ENCODE measurements at places on chromosomes 2 and 18.

DNA sequence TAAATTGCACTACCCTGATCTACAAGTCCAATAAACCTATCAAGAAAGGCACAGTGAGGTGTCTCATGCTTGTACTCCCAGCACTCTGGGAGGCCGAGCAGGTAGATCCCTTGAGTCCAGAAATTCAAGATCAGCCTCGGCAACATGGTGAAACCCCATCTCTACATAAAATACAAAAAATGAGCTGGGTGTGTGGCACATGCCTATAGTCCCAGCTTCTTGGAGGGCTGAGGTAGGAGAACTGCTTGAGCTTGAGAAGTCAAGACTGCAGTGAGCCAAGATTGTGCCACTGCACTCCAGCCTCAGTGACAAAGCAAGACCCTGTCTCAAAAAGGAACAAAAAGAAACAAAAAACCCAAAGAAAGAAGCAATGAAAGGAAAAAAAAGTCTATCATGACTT lies 58.9 kb downstream of the ROCK2 start:
- DNase-seq, result no peak

- DNase-seq, result no peak
Measured at GRCh38 chr2:194867328-194867727, 789.7 kb upstream of the SLC39A10 start.

- no peak for DNase-seq
Measured at GRCh38 chr2:43609290-43609918, 13.6 kb upstream of the THADA start.

DNA sequence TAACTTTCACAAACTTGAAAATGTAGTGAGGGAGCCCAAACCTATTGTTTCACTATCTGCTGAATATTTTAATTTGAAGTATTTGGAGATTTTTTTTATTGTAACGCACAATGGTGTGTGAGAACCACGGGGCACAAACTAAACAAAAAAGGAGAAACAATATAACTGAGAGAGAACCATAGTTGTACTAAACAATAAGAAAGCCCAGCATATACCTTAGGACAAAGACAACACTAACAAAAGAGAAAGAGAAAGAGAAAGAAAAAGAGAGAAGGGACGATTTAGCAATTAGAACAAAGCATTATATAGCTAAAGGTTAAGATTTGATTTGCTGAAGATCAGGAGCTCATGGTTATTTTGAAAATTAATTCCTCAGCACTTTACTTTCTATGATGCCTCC lies 906.0 kb upstream of the NXPH2 start:
- DNase-seq, result no peak

- DNase-seq, result no peak
Measured at GRCh38 chr2:113858764-113859163, 31.1 kb upstream of the ACTR3 start.

GRCh38 chr2:159832858-159833257 lies 34.9 kb upstream of the CD302 start:
- no peak for DNase-seq

DNA sequence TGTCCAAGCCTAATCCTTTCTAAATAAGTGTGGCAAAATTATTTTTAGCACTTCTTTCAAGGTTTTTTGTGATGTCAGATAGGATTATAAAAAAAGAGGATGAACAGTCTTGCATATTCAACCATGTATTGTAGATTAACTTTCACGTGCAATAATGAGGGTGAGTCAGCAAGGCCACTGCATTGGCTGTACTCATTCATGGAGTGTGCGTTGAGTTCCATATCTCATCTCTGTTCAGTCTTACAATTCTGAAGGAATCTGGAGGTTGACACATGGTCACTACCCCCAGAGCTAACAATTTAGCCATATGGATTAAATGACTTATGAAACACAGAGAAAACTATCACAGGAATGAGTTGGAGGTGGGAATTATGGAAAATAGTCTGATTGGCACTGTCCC lies 810.5 kb downstream of the SLC4A3 start:
- DNase-seq, result no peak

GRCh38 chr2:242075168-242075567 lies 205.6 kb downstream of the RTP5 start:
- DNase-seq, result no peak

GRCh38 chr2:153488072-153488471 lies 9.5 kb upstream of the RPRM start:
- DNase-seq, result no peak

- DNase-seq, result no peak
Measured at GRCh38 chr2:202541137-202541536, 93.6 kb upstream of the FAM117B start.

GRCh38 chr2:233329489-233330135 lies 22.0 kb downstream of the SAG start:
- no peak for DNase-seq

DNA sequence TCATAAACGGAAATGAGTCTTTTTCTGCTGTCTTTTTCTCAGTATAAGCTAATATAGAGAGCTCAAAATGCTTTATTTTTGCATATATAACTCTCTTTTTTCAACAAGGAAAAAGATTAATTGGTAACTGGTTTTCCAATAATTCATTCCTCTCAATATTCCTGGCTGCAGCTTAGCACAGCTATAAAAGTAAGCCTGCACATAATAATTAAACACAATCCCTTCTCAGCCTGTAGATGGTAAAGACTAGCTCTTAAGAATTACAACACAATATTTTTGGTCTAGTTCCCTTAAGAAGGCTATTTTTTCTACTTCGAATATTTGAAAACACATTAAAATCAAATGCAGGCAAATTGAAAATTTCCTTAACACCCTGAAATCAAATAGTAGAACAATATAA lies 258.0 kb downstream of the DOK6 start:
- DNase-seq, result no peak

GRCh38 chr18:12843420-12844350 lies 40.4 kb downstream of the PTPN2 start:
- DNase-seq, result no peak

GRCh38 chr2:84999553-84999955 lies 28.6 kb downstream of the KCMF1 start:
- DNase-seq, result no peak

DNA sequence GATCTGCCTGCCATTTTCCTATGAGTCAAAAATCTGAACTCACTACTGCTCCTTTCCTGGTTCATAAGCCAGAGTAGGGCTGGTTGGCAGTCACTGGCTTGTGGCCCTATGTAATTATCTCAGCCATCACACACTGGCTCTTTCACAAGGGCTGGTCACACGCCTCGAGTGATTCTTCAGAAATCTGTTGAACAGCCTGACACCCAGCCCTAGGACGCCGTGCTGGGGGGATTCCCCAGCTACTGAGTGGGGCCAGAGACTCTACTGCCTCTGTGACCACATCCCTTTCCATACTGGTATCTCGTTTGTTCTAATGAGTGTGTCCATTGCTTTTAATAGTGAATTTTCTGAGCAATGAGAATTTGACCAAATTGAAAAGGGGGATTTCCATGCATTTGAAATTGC lies 45.8 kb upstream of the RBM44 start:
- DNase-seq, result no peak

GRCh38 chr18:58338961-58339592 lies 289.8 kb downstream of the ALPK2 start:
- no peak for DNase-seq

GRCh38 chr2:191862156-191862775 lies 15.4 kb upstream of the CAVIN2 start:
- no peak for DNase-seq

DNA sequence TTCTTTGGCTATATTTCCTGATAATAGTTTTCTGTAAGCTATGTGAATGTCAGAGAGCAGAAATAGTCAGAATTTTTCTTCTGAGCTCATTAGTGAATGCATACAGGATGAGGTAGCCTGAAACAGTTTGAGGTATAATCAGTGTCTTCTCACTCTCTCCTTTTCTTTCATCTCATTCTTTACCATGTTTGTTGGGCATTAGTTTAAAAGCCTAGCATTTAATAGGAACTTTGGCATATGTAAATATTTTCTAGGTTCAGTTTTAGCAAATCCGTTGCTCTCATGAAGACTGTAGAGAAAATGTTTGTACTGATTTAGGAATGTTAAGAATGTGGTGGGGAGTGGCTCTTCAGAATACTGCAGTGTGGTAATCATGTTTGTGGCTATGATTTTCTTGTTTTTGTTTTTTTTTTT lies 119.4 kb downstream of the PARD3B start:
- DNase-seq, result no peak

- DNase-seq, result no peak
Measured at GRCh38 chr2:67900826-67901225, 162.0 kb downstream of the C1D start.

GRCh38 chr2:60125611-60126426 lies 427.6 kb downstream of the BCL11A start:
- DNase-seq, result no peak

DNA sequence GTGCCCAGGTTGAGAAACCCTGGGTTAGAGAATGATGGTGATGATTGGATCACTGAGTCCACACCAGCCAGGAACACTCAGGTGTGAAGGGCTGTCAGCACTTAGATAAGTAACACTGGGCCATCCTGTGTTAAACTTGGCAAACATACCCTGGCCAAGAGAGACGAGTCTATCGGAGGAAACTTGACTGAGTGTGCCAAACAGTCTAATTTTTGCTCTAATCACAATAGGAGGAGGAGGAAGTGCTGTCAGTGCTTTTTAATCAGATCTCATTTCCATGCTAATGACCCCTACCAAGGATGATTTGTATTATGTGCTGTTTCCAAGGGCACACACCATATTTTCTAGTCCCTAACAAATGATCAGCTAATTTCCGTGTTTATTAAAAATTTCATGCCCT lies 63.8 kb upstream of the SEC11C start:
- no peak for DNase-seq

DNA sequence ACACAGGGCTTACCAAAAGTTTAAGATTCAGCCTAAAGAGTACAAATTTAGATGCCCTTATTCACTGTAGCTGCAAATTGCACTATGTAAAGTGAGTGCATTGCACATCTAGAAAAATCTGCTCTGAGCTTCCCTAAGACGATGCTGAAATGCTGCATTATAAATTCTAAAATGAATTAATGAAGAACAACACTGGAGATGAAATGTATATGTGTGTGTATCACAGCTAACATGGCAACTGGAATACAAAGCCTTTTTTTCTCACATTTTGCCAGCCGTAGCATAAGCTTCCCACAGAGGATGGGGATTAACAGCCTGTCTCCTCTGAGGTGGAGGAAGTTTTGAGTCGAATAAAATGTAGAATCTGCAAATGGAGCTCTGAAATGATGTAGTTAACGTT lies 338.3 kb upstream of the ZEB2 start:
- no peak for DNase-seq

DNA sequence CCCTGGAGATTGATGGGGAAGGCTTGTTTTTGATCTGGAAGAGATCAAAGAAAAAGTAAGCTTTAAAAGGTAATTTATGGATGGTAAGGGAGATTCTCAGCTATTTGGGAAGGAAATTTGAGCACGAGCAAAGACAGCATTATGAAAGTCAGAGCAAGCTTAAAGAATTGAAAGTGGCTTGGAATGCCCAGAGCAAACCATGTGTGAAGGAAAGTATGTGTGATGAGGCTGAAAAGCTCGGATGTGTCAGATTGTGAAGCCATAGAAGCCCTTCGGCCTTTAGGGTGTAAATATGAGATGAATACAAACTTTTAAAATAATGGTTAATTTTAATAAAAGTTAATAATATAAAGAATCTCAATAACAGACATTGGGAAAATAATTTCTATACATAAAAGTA lies 377.4 kb upstream of the DSEL start:
- DNase-seq, result no peak

- no peak for DNase-seq
Measured at GRCh38 chr2:6602471-6602870, 263.2 kb downstream of the CMPK2 start.

DNA sequence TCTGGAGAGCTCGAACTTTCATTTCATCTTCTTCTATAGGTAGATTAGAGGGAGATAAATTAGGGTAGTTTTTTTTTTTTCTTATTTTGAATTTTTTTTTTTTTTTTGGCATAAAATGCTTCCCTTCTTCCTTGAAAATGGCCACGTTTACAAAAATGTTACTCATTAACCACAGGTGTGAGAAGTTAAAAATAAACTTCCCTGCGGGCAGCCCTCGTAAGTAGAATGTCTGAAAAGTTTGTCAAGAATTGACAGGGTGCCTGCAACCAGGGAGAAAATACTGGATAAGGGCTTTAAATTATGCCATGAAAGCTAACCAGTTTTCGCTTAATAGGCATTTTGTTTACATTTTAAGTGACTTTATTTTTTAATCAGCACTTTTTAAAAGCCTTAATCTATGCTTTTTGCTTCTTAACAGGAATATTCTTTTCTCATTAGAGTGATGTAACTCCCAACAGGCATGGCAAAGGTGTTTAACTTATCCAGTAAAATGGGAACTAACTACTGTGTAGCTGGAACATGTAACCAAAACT lies 4.2 kb upstream of the FN1 start:
- DNase-seq, result no peak

DNA sequence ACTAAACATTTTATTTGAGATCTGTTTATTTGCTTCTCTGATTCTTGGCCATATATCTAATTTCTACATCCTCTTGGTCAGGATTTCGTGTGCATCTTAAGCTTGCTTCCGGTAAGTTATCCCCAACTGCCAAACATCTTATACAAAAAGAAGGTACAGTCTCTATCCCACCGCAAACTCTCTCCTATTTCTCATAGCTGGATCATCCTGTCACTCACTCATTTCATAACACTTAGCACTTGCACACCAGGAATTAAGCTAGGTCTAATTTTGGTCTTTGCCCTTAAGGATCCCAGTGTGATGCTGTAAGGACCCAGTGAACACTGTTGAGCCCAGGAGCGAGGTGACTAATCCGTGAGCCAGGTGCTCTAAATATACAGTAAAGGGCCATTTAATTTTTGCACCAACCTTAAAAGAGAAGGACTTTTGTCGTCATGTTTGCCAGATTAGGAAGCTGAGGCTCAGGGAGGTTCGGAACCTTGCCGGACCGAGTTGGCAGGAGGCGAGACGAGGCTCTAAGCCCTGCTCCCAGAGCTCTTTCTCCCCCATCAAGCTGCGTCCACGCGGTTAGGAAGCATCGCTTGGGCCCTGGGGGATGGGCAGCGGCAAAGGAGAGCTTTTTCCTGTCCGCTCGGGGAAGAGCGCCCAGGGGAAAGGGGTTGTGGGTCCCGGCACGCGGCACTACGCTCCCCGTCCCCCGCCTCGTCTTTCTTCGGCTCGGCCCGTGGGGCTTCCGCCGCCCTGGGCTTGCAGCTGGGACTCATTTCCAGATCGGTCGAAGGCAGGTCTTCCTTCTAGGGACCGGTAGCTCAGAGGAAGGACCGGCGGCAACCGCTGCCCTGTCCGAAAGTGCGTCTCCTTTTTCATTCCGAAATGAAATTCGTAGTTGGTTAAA lies 4.1 kb upstream of the ITPRIPL1 start:
- DNase-seq, result no peak

GRCh38 chr2:98923244-98923940 lies 12.6 kb downstream of the CRACDL start:
- no peak for DNase-seq

- DNase-seq, result no peak
Measured at GRCh38 chr2:70855667-70856066, 20.1 kb upstream of the CD207 start.
